ENCODE measurements at places on chromosomes 2 and 18.

DNA sequence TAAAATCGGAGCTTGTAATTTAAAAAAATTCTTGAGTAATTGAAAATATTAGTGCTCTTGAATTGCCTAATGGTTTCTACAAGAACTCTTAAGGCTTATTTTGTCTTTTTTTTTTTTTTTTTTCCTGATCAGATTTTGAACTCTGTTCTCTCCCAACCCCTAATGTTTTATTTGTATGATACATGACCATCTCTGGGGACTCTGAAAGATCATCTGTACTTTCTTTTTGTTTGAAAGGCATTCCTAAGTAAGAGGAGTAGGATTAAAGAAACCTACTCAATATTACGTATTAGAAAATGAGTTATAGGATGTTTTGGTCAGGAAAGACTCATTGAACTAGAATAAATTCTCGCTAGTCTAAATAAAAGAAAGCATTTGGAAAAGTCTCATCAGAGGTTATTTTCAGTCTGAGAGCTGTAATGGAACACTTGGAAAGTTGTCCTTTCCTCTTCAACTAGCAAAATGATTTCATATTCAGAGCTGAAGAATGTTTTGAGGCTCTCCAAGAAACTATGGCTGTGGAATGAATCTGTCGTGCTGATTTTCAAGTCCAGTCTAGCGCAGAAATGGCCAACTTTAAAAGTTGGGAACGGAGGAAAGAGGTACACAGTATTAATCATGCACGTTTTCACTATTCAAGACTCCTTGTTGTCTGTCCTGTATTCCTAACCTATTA, 182.7 kb downstream of the PRPF40A start:
- DNase-seq, result no peak

- peak; percentile 69 for DNase-seq
Observed at GRCh38 chr18:54957996-54958395, 1.3 kb downstream of the CCDC68 start.

DNA sequence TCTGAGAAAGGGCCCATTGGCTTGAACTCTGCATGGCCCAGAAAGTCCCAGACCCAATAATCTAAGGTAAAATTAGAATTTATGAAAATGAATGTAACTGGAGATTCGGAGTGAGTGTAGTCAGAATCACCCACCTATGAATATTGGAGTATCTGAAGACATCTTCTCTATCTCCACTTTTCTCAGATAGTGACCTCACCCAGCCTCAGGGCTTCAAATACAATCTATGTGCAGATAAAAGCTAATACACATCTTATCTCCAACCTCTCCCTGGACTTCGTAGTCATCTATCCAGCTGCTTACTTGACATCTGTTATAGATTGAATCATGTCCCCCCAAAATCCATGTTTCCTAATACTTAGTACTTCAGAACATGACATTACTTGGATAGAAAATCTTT, 263.2 kb downstream of the RAD51AP2 start:
- DNase-seq, result no peak

GRCh38 chr2:217611056-217611455, 391.7 kb downstream of the TNS1 start:
- DNase-seq, result no peak

- no peak for DNase-seq
Observed at GRCh38 chr18:949724-950631, 45.3 kb downstream of the ADCYAP1 start.

DNA sequence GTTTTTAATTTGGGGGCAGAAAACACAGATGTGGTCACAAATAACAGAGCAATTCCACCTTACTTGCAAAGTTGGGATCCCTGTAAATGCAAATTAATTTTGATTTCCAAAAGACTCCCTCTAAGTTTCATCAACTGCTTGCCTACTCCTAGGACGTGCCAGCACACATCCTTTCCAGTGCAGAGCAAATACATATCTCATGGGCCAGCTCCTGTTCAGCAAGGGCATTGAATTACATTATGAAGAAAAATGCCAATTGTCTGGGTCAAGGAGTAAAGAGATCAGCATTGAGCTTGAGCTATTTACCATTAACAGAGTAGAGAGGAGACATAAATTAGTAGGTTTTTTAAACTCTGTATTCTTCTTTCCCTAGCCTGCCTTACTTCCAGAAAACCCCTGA, 18.8 kb downstream of the PID1 start:
- DNase-seq, result no peak

DNA sequence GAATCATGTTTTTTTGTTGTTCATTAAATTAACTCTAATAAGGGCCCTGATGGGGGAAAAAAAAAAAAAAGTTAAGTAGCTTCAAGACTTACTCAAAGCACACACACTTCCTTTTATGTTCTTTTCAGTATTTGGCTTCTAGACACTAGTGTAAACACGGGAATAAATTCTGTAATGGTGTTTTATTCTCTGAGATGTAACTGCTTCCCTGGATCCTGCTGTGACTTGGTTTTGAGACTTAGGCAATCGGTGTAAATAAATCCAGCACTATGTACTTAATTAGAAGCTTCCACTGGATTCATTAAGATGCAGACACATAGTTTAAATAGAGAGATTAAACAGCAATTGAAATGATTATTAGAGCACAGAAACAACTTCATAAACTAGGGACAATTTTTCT, 26.1 kb upstream of the AP1S3 start:
- DNase-seq, result no peak

- no peak for DNase-seq
Observed at GRCh38 chr2:63893163-63893562, 51.5 kb downstream of the UGP2 start.

- no peak for DNase-seq
Observed at GRCh38 chr2:136104977-136105376, 13.0 kb downstream of the CXCR4 start.

DNA sequence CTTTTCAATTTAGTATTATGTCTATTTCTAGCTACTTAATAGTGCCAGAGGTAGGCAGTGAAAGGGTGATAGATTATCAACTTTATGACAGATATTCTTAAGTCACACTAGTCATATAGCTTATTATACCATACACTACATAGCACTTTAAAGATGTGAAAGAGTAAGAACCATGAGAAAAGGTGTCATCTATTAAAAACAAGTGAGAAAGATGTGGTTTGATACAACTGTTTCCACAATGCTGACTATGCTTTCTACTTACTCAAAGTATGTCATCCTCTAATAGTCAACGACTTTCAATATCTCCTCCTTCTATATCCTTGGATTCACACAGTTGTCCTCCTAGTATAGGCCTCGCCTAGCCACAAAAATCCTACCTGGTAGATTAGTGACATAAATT, 132.9 kb upstream of the WDSUB1 start:
- DNase-seq, result no peak

DNA sequence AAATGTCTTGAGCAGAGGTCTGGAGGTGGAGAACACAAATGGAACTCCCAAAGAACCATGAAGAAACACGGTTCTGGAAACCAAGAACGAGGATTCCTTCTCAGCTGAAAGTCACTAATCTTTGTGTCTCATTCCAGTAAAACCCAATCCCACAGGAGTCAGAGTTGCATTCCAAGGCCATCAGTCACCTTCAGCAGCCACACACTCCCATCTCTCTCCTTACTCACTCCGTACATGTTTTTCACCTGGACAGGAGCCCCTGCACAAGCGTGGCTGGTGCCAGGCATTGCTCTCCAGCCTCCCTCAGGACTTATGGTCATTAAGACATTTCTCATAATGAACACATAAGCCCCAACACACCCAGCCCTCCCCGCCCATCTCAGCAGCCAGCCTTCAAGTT, 175.4 kb upstream of the SIX2 start:
- peak; percentile 84 for DNase-seq

- DNase-seq, result no peak
Observed at GRCh38 chr18:3060667-3061580, 48.0 kb upstream of the LPIN2 start.

DNA sequence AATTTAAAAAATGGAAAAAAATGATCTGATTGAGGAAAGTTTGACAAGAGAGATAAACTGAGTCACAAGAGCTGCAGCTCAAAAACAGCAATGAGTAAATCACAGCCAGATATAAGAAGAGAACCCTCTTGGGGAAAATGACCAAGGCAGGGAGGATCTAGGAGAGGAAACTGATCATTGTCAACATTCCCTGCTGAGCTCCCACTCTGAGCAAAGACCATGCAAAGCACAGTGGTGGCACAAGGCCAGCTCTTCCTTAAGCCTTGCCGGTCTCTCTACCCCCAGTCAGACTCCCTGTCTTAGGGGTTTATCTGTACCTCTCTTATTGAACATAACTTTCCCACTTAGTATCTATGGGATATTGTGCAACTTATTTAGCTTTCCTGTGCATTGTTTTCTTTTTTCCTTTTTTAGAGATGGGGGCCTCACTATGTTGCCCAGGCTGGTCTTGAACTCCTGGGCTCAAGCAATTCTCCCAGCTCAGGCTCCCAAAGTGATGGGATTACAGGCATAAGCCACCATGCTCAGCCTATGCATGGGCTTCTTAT, 54.0 kb upstream of the PPP1CB start:
- DNase-seq, result no peak

DNA sequence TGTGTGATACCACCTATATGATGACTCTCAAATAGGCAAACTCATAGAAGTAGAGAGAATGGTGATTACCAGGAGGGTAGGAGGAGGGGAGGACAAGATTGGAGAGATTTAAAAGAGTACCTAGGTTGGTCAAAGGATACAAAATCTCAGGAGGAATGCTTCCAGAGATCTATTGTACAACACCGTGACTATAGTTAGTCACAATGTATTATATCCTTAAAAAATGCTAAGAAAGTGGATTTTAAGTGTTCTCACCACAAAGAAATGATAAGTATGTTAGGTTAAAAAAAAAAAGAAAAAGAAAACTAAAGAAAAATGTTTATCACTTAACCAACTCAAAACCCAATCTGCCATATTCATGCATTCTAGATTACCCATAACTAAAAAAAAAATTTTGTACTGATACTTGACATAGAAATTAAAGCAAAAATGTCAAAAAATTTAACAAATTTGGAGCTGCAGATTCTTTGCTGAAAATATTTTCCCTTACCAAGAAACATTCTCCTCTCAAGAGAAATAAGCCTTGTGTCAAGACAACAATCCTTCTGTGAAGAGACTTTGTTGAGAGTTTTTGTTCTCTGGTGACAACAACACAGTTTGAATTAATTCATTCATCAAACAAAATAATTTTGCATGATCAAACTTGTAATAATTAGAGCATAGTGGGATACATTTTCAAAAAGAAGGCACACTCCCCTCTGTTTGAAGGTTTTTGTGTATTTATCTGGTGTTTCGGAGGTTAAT, 213.1 kb downstream of the DNER start:
- DNase-seq, result peak; percentile 16

DNA sequence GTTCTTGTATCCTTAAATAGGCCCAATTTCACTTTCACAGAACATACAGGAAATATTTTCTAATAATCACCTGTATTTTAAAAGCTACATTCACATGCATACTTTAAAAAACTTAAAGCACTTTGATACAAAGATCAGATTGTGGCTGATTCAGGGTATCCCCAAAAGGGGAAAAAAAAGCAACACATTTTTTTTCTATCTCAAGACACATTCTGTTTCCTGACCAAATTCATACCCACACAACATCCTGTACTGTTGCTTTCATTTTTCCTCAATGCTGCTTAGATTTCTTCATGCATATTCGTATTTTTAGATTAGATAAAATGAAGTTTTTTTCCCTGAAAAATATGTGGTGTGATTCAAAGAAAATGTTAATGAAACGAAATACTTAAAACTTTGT, 122.5 kb downstream of the TMEFF2 start:
- DNase-seq, result no peak

DNA sequence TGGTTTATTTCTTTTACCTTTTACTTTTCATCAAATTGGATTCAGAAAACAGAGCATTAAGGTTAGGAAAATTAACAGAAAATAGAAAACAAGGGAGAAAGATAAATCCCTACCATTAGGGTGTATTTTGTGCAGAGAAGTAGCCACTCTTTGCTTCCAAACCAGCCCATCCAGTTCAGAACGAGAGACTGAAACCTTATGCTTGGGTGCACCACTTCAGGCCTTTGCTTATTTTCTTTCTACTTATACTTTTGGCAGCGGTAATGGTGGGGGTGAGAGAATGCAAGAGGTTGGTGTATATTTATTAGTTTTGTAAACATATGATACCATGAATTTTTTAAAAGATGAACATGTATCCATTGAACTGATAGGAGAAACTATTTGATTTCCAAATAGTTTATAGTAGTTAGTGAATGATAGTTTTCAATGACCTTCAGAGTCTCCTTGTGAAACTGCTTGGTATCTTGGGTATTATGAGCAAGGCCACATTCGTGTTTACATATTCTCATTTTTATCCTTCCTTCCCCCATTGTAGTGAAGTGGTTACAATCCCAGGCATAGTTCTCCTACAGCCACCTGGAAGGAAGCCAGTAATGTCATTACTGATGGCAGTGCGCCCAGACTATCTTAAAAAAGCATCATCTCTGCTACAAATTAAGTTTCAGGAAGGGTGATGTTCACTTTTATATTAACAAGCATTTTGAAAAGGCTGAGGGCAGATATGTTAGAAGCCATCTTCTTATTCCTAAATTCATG, 60.8 kb downstream of the MFSD6 start:
- DNase-seq, result peak; percentile 92
